ENCODE measurements at places on chromosomes 13 and 19.

- DNase-seq = no peak
These were observed 16.6 kb downstream of the TEX30 start for GRCh38 chr13:102757006-102757405.

GRCh38 chr13:20911037-20911436 is 8.5 kb upstream of the XPO4 start:
- no peak for DNase-seq

GRCh38 chr19:40523322-40524047 is 53.2 kb upstream of the SHKBP1 start:
- peak; percentile 22 for DNase-seq

GRCh38 chr19:41545547-41545946 is 30.4 kb upstream of the CEACAM21 start:
- no peak for DNase-seq

DNA sequence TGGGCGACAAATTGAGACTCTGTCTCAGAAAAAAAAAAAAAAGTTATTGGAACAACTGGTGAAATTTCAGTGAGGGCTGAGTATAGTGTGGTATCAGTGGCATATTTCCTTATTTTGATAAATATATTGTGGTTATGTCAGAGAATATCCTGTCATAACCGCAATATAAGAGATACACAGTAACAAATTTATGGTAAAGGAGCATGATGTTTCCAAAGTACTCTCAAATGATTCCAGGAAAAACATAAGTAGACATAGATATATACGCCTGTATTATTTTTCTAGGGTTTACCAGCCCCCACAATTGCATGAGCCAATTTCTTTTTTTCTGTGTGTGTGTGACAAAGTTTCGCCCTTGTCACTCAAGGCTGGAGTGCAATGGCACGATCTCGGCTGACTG is 5.7 kb upstream of the C5AR1 start:
- no peak for DNase-seq

DNA sequence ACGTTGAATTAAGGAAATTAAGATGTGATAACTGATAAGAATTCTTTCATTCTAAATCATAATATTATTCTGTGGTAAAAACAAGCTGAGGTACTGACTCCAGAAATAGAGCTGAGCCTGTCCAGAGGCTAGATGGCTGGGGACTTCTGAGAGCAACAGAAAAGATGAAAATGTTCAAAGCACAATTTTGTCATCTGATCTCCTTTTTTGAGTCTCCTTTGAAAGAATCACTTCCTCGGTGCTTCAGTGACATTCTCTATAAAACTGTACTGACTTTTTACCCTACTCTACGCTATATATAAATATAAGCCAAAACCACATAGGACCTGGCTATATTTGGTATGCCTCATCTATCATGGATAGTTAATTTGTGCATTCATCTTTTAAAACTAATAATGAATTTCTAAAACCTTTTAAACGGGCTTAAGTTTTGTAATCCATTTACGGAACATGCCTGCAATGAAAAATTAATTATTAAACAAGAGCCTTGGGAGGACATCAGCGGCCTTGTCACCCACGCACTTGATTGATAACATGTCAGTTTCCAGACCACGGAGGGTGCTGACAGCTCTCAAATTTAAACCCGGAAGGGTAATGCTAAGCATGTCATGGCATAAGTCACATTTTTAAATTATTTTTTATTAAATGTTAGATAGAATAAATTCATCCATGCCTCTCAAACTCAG is 235.5 kb downstream of the PCDH9 start:
- no peak for DNase-seq

DNA sequence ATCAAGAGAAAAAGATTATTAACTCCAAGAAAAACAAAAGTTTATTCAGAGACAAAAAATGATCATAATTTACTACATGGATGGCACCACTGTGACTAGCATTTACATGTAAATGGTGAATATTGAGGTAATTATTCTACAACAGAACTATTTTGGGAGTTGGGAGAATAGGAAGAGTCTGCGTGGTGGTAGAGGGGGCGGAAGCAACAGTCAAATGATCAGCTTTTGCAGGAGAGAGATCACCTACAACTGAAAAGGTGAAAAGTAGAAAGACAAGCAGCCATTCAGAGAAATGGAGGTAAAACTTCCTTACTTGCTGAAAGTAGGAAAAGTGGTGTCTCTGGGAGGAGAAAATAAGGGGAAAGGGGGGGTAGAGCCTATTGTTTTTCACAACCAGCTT is 62.8 kb upstream of the SACS start:
- DNase-seq = no peak

DNA sequence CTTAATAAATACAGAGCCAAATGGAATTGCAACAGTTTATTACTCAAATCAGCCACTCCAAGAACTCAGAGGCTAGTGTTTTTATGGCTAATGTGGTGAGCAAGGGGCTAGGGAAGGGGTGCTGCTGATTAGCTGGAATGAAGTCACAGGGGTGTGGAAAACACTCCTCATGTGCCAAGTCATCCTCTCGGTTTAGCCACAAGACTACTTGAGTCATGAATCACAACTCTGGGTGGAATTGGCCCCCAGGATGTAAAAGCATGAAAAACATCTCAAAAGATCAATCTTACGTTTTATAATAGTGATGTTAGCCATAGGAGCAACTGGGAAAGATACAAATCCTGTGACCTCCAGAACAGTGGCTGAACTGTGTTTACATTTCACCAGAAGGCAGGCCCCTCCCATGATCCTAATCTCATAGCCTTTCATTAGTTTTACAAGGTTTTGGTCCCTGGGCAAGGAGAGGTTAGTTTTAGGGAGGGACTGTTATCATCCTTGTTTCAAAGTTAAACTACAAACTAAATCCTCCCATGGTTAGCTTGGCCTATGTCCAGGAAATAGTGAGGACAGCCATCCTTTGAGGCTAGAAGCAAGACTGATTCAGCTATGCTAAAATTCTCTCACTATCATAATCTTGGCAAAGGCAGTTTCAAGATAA is 2020.1 kb upstream of the PCDH20 start:
- no peak for DNase-seq

DNA sequence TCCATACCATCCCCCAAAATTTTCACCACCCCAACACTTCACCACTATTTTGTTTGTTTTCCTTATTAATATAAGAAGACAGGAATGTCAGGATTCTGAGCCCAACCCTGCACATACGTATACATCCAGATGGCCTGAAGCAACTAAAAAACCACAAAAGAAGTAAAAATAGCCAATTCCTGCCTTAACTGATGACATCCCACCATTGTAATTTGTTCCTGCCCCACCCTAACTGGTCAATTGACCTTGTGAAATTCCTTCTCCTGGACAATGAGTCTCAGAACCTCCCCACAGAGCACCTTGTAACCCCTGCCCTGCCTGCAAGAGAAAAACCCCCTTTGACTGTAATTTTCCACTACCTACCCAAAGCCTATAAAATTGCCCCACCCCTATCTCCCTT is 132.5 kb downstream of the ZNF675 start:
- no peak for DNase-seq

GRCh38 chr13:109389892-109390345 is 396.5 kb downstream of the IRS2 start:
- no peak for DNase-seq

- DNase-seq = no peak
These were observed 136.2 kb downstream of the KLF12 start for GRCh38 chr13:73997964-73998363.

DNA sequence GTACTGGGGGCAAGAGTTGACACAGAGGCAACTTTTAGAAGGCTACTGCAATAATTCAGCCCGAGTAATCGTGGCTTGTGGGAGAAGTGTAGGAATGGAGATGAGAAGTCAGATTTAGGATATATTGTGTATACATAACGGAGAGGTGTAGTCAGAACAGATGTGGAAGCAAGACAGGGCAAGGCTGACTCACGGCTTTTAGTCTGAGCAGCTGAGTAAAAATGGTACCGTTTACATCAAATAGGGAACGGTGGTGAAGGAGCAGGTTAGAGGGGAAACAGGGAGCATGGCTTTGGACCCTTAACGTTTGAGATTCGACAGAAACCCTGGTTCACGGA is 796 bp upstream of the LSM14A start:
- no peak for DNase-seq

DNA sequence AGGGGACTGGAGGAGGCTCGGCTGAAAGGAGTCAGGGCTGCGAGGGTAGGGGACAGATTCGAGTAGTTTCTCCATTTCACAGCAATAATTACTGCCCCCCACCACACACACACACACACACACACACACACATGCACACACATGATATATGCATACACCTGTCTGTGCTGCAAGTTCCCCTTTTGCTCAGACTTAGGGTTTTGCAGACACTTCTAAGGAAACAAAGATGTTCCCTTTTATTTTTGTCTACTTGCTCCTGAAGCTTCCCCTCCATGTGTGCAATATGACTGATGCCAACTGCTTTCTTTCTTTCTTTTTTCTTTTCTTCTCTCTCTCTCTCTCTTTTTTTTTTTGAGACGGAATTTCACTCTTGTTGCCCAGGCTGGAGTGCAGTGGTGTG is 13.4 kb downstream of the MBD3L2B start:
- DNase-seq = no peak

- DNase-seq = no peak
These were observed 126.6 kb upstream of the MCF2L start for GRCh38 chr13:112842343-112842856.

DNA sequence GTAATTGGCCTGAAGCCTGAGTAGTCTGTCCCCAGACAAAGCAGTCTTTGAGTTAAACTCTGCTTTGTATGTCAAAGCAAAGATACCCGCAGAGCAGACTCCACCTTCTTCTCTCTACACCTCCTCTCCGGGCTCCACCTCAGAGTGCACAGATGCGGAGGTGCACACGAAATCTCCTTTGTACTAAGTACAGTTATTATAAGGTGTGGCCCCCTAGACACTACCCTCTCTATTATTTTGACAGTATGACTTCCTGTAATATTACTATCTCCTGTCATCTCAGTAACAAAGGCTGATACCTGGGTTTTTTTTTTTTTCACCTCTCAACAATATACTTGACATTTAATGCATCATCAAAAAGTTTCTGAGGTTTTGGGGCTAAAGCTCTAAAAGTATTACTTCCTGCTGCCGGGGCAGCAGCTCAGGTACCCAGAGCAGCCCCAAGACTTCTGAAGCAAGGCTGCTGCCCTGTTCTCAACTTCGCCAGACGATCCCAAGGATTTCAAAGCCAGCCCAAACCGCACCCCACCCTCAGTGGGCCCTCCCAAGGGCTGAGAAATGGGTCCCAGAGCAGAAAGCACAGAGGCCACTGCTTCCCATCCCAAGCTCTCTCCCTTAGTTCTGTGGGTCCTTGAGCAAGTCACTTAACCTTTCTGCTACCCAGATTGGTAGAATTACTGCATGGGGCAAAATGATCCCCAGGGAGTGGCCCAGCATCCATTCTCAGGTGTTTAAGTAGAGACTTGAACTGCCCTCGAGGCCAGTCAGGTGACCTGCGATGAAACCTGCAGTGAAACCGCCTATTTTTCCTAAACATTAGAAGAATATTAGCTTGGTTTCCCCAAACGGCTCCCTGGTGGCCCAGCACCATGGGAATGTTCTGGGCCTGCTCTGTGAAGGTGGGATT is 180.6 kb downstream of the FOXO1 start:
- DNase-seq = peak; percentile 52

- DNase-seq = peak; percentile 52
These were observed 451 bp upstream of the ICAM5 start for GRCh38 chr19:10289167-10289835.

DNA sequence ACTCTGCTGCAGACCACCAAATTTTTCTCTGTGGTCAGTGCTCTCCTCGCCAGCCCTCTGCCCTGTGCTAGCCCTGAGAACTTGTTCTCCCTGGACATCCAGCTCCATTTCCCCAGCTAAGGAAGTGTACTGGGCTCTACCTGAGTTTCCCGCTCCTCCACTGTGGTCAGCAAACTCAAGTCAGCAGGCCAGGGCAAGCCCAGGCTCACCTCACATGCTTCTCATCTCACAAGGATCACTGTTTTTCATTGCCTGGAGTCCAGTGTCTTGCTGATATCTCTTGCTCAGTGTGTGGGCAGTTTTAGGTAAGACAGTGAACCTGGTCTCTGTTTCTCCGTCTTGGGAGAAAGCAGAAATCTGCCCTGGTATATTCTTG is 201.4 kb downstream of the FOXO1 start:
- DNase-seq = no peak

DNA sequence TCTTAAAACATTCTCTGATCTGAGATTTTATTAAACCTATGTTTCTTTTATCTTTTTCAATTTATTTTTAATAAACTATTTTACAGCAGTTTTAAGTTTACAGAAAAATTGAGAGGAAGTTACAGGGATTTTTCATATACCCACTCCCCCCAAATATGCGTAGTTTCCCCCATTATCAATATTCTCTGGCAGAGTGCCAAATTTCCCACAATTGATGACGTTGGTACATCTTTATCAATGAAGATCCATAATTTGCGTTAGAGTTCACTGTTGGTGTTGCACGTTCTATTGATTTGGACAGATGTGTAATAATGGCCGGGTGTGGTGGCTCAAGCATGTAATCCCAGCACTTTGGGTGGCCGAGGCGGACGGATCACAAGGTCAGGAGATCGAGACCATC is 1063.0 kb upstream of the ATXN8OS start:
- no peak for DNase-seq

DNA sequence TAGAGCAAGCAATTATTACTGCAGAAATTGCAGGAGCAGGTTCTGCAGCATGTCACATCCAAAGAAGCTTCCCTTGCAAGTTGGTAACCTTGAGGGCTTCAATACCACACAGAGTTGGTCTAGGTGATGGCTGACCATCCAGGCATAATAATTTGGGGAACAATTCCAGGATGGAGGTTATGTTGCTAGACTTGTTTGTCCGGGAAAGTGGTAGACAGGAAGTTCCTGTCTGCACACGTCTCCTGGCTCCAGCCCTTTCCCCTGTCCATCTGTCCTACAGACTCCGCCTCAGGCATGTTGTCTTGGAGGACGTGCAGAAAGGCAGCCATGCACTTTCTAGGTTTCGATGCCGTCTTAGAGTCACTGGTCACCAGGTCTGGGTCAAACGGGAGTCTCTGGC is 26.0 kb downstream of the DPRX start:
- DNase-seq = no peak

DNA sequence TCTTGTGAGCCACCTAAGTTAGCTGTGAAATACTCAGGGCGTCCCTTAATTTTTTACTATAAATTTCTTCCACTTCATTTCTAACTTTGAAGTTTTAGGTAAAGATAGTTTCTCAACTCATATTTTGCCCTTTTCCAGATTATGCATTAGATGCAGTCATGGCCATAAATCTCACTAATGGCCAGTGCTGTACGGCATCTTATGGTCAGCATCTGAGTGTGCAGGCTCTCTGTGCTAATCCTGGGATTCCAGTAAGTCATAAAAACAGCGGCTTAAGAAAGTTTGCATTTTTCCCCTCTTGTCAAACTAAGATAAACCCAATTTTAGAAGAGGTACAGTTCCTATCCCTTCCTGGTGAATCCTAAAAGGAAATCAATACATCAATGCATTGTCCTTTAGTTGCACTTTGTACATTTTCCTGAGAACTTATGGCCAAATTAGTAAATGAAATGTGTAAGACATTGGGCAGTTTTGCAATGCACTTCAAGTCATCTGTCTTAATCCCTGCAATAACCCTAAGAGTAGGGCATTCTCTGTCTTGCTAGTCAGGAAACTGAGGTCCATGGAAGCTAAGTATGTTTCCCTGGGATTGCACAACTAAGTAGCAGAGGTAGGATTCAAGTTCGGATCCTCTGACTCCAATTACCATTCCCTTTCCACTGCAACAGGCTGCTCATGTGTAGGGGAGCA is 146.2 kb downstream of the DCT start:
- DNase-seq = no peak
